ENCODE measurements at places on chromosomes 3 and 15. TPM values are rescaled to one million over a fixed set of nuclear protein-coding genes. Genes with fewer than 3 reads are reported as not detected.

GRCh38 chr15:29668120-29668602, 154.1 kb downstream of the TJP1 start:
- DNase-seq = peak; percentile 93

- no peak for DNase-seq
Observed at GRCh38 chr15:66748708-66749035, 46.6 kb downstream of the SMAD6 start.

DNA sequence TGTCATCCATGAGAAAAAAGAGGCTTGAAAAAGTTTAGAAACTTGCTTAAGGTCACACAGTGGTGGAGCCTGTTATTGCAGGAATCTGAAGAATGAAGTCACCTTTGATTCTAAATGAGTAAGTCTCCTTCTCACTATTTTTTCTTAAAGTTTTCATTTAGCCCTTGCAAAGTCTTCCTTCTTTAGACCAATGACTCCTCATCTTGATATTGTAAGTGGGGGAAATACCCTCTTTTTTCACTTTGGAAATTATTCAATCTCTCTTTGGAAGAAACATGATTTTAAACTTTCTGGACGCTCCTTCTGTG, 787 bp upstream of the SLMAP start:
- DNase-seq = peak; percentile 30

DNA sequence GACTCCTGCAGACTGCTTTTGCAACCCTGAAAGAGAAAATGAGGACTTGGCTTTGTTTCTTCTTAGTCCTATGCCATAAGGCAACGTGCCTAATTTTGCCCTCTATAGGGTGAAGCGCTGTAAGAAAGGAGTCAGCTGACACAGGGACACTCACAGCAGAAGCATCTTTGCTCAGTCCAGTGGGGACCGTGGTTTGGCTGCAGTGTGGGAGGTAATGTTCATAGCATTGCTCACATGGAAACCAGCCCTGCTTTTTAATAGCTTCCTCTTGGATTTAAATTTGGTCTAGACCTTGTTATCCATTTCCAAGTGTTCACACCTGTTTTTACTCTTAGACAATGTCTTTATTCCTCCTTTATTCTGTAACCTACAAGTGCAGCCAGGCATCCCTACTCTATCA, 1032.1 kb downstream of the NTRK3 start:
- no peak for DNase-seq

DNA sequence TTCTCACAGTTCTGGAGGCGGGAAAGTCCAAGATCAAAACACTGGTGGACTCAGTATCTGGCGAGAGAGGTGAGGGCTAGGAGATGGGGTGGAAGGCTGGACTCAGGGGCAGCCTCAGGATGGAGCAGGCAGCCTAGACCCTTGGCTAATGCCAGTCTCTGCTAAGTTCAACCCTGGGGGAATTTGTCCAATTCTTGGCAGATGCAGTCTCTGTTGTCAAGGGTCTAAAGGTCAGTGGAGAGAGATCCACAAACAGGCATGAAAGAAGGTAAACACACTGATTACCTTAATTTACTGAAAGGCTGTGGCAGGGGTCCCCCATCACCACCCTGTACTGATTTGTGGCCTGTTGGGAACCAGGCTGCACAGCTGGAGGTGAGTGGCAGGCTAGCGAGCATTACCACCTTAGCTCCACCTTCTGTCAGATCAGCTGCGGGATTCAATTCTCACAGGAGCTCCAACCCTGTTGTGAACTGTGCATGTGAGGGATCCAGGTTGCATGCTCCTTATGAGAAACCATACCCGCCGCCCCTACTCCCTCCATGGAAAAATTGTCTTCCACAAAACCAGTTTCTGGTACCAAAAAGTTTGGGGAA, 32.5 kb upstream of the RHCG start:
- no peak for DNase-seq

GRCh38 chr3:76352511-76353284, 567.3 kb upstream of the ZNF717 start:
- DNase-seq = no peak

DNA sequence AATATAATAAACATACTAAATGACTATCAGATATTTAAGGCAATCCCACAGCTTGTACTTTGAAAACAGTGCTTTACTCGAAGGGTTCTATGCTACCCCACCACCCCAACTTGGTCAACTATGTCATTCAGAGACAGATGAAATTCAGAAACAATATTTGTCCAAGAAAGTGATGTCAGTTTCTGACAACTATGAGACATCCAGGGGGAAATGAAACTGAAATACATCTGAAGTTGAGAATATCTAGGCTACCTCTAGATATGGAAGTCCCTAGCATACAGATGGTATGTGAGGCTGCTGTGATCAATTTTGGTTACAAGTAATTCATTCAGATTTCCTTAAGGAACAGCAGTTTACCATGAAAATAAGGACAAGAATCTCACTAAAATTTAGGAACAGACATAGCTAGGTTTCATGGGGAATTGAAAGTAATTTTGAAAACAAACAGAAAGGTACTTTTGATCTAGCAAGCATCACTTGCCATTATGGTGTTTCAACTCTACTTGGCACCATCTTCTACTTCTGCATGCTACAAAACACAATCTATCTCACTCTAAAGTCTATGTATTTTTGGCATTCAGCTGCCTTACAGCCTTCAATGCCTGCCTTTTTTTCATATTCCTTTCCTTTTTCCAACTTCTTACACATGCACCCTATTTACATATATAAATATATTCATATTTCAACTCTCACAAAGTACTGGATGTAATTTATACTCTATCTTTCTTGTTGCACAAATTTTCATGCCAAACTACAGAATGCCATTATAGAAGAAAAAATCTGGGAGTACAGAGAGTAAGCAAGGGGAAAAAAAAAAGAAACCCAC, 21.7 kb downstream of the ATG3 start:
- no peak for DNase-seq

GRCh38 chr3:52277972-52278509, 408 bp downstream of the WDR82 start:
- DNase-seq = no peak

- no peak for DNase-seq
Observed at GRCh38 chr15:30023798-30024295, 58.9 kb upstream of the GOLGA8J start.

DNA sequence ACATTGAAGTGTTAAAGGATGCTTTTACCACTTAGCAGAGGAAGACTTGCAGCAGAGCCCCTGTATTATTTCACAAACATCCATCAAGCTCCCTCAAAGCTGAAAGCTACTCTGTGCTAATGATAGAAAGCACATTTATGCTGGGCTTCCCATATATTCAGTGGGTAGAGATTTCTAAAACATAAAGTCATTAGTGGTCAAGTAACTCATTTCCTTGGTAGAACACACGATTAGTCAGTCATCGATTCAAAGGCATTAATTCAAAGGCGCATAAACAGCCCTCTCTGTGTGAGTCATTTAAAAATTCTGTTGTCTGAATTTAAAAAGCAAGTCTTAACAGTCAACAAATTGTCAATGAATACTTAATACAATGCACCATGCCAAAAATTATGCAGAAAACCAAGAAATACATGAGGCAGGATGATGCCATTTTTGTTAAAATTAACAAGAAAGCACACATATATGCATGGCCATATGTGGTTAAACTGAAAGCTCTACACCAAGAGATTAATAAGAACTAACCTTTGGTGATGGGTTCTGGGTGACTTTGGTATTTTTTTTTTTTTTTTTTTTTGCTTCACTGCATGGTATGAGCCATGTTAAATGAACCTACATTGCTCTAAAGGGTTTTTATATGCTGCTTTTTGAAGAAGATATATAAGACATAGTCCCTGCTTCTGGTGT, 61.7 kb downstream of the LDHAL6B start:
- no peak for DNase-seq

- no peak for DNase-seq
Observed at GRCh38 chr3:156728267-156728985, 54.0 kb downstream of the TIPARP start.

DNA sequence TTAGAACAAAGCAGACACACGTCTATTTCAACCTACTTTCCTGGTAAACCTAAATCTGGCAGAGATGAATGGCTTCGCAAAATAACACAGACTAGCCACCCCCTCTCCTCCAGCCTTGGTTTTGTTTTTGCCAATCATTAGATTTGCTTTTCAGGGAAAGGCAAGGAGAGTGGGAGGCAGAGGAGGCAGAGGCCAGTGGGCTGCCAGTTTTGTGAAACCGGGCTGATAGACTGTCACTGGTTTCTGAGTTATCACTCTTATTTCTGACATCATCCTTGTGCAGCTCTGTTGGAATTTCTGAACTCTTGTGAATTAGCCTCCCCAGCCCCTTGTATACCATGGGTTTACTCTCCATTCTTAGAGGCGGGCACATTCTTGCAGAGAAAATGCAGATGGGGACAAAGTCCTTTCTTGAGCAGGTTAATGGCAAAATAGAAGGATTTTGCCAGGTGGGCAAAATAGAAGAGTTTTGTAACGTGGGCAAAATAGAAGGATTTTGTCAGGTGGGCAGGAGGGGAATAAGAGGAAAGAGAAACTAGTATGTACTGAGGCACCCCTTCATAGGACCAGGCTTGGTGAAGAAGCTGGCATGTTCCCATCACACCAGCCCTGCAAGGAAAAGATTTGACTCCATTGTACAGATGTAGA, 3.2 kb upstream of the FEM1B start:
- DNase-seq = no peak

DNA sequence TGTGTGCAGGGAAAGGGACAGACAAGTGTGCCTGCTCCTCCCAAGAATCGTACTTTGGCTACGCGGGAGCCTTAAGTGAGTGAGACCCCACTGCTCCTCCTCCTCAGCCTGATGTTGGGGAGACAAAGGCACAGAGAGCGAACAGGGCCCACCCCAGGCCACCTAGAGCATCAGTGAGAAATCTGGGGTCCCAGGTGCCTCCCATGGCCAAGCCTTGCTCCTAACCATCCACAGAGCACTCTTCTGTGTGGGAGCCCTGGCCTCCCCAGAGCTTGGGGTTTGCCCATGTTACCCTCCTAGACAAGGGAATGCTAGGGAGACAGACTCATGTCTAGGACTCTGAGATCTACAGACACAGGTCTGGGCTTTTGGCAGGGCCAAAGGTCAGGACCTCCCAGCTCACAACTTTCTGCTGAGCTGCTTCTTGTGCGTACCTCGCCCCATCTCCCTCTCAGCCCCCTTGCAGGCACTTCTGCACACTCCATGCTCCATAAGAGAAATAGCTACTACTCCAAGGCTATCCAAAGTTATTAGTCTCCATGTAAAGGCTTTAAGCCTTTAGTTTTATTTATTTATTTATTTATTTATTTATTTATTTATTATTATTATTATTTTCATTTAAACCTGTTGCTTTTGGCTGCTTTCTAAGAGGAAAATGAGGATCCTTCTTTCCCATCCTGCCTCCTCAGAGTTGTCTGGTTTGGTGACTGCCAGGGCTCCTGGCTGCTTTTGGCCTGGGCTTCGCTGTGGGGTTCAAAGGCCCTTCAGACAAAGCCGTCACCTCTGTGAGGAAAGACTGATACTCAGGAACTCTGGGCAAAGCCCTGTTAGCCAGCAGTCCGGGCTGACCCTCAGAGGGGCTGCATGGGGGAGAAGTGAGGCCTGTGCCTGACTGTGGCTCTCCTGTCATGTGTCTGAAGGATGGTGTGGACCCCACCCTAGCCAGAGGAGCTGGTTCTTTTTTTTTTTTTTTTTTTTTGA, 32.8 kb upstream of the TOPBP1 start:
- no peak for DNase-seq

GRCh38 chr3:108292905-108293328, 3.4 kb upstream of the HHLA2 start:
- DNase-seq = no peak

DNA sequence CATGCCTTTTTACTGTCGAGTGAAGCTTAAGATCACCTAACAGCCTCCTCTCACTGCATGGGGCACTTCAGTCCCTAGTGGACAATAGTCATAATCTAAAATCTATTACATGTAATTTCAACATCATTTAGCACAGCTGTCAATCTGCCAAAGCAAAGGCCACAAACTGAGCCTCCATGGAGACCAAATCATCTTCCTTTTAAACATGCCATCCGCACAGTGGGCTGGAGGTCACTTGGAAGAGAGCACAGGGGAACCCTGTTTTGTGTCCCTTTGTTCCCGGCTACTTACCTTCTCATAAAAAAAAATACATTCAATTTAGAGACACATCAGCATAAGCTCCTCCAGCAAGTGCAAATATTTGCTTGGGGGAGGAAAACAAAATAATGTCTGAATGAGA, 167.3 kb downstream of the SQOR start:
- no peak for DNase-seq

GRCh38 chr3:157136647-157137387, 23.1 kb downstream of the CCNL1 start:
- DNase-seq = peak; percentile 81

GRCh38 chr3:123789160-123789559, 95.0 kb downstream of the MYLK start:
- no peak for DNase-seq

The CKMT1A gene
- total RNA-seq = 2.6 TPM

The ZKSCAN7 gene
- total RNA-seq = 3.3 TPM

The PRRT3 gene
- total RNA-seq = 4.3 TPM

The SLC28A2 gene
- not detected for total RNA-seq

The MESP2 gene
- total RNA-seq = not detected

The SCAMP5 gene
- 21.1 TPM for total RNA-seq

The C3orf80 gene
- total RNA-seq = 1.3 TPM

The SAMMSON gene
- not detected for total RNA-seq

The CFAP91 gene
- 47.8 TPM for total RNA-seq

The DOCK3 gene
- not detected for total RNA-seq

The GABRA5 gene
- 0.66 TPM for total RNA-seq

The DNAH12 gene
- total RNA-seq = 0.99 TPM

The GOLGA8H gene
- total RNA-seq = 2.3 TPM

The COLQ gene
- total RNA-seq = 1.8 TPM

The CSPG4 gene
- total RNA-seq = 3.1 TPM
